IMR-90 (cell line): ENCODE measurements at places on chromosomes 3 and 15. TPM values are rescaled to one million over a fixed set of nuclear protein-coding genes. Genes with fewer than 3 reads are reported as not detected.

DNA sequence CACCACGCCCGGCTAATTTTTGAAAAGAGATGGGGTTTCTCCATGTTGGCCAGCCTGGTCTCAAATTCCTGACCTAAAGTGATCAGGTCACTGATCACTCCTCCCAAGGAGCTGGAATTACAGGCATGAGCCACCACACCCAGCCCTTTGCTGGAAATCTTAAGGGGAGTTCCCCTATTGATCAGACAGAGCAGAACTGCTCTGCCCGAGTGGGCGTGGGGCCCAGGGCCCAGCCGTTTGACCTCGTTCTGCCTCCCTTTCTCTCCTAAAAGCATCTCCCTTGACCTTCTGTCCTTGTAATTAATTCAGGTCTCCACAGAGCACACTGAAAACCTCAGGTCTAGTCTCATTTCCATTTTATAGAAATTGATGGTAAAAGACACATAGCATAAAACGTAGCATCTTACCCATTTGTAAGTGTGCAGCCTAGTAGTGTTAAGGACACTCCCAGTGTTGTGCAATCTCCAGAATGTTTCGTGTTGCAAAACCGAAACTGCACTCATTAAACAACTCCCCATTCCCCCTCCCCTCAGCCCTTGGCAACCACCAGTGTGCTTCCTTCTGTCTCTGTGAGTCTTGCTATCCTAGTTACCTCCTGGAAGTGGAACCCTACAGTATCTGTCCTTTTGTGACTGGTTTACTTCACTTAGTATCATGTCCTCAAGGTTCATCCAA, 89.3 kb downstream of the SLCO3A1 start:
- DNase-seq, result peak; percentile 89
- H3K27me3 ChIP-seq, result no peaks in the 10 kb centered on the region
- no peaks in the 10 kb centered on the region for H3K36me3 ChIP-seq
- H3K27ac ChIP-seq, result peak overlapping the region; percentile 21; the same call in 1 of the 2 replicates
- H3K4me1 ChIP-seq, result peaks cover 5% of the 10 kb centered on the region; the same call in 1 of the 2 replicates

DNA sequence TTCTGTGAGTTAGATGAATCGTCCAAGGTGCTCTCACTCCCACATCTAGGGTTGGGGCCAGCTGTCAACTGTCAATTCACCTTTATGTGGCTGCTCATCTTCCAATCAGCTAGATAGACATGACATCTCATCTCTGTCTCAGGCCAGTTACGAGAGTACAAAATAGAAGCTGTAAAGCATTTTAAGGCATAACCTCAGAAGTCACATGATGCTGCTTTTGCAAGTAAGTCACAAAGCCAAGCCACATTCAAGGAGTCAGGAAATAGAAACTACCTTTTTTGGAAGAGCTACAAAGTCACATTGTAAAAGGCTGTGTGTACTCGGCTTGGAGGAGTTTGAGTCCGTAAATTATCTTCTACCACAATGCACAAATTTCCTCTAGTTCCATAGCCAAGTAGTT, 5.1 kb upstream of the CCR1 start:
- peaks cover 25% of the 10 kb centered on the region; the same call in 1 of the 2 replicates for H3K27me3 ChIP-seq
- no peaks in the 10 kb centered on the region for H3K36me3 ChIP-seq
- H3K4me3 ChIP-seq, result no peak overlapping the region
- H3K4me1 ChIP-seq, result peaks cover 18% of the 10 kb centered on the region
- no peak for DNase-seq

DNA sequence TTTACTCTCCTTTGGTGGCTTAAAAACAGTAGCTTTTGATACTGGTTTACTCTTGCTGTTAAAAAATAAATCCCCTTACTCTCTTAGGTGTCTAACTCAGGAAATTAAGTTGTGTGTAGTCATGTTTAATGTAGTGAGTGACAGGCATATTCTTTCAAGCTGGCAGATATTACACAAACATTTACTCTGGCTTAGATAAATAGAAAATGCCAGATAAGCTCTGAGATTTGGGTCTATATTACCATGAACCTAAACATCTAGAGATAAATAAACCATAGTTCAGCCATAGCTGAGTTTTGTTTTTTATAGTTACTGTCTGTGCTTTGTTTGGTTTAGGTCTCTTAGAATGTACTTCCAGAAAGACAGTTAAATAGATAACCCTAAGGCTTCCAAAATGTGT, 2.4 kb downstream of the SEMA6D start:
- no peaks in the 10 kb centered on the region for H3K27me3 ChIP-seq
- peaks cover 4% of the 10 kb centered on the region for H3K4me1 ChIP-seq
- DNase-seq, result no peak
- H3K4me3 ChIP-seq, result peak overlapping the region; percentile 95; the same call in 1 of the 2 replicates
- no peaks in the 10 kb centered on the region for H3K36me3 ChIP-seq

- no peaks in the 10 kb centered on the region for H3K4me1 ChIP-seq
- H3K36me3 ChIP-seq, result no peaks in the 10 kb centered on the region
- DNase-seq, result peak; percentile 82
- no peak overlapping the region for H3K27ac ChIP-seq
- H3K27me3 ChIP-seq, result peaks cover 15% of the 10 kb centered on the region
These were observed 83.0 kb downstream of the CRYGS start for GRCh38 chr3:186461141-186461540.

Gene SGO1
- 2.9 and 3.2 TPM in 2 replicates for polyA plus RNA-seq

Gene LRRC34
- 0.60 and 0.91 TPM in 2 replicates for polyA plus RNA-seq

Gene ARHGEF26
- polyA plus RNA-seq, result 1.6 and 2.3 TPM in 2 replicates

Gene RTP4
- not detected in 2 replicates for polyA plus RNA-seq
